ENCODE measurements at places on chromosomes 3 and 15. TPM values are rescaled to one million over a fixed set of nuclear protein-coding genes. Genes with fewer than 3 reads are reported as not detected.
A peak's percentile ranks its signal among the peaks of the same experiment; 100 is the strongest.

Gene SORD
- total RNA-seq = 6.0 TPM

DNA sequence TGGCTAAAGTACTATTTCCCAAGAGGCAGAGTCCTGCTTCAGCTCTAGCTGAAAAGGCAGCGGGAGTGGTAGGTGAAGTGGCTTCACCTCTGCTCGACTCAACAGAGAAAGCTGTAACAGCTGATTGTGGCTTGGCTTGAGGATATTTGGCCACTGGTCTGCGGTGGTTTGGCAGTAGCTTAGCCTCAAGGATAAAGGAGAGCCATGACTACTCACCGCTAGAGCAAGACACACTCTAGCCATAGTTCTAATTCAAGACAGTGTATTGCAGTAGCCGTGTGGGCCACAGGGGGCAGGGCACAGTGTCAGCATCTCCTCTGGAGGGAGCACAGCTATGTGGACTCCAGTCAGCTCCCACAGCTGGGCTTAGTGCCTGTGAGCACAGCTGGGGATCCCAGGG, 23.5 kb downstream of the TPRG1 start:
- no peak overlapping the region for H3K27ac ChIP-seq
- H3K27me3 ChIP-seq = peaks cover 3% of the 10 kb centered on the region
- H3K4me3 ChIP-seq = no peak overlapping the region
- no peak for DNase-seq
- no peaks in the 10 kb centered on the region for H3K36me3 ChIP-seq

GRCh38 chr15:48279608-48280007, 51.6 kb upstream of the DUT start:
- H3K27ac ChIP-seq = no peak overlapping the region
- DNase-seq = no peak
- peaks cover 13% of the 10 kb centered on the region for H3K27me3 ChIP-seq
- no peaks in the 10 kb centered on the region for H3K4me1 ChIP-seq
- no peaks in the 10 kb centered on the region for H3K36me3 ChIP-seq

GRCh38 chr15:57792724-57793449, 86.4 kb downstream of the POLR2M start:
- no peak for DNase-seq
- H3K4me3 ChIP-seq = no peak overlapping the region
- H3K36me3 ChIP-seq = no peaks in the 10 kb centered on the region
- peaks cover 8% of the 10 kb centered on the region for H3K27me3 ChIP-seq
- H3K27ac ChIP-seq = no peak overlapping the region

GRCh38 chr3:152474585-152474984, 205.9 kb downstream of the MBNL1 start:
- peaks cover 12% of the 10 kb centered on the region for H3K4me1 ChIP-seq
- H3K27me3 ChIP-seq = peaks cover 5% of the 10 kb centered on the region
- no peak overlapping the region for H3K27ac ChIP-seq
- no peak for DNase-seq

- no peak for DNase-seq
- no peak overlapping the region for H3K27ac ChIP-seq
- no peak overlapping the region for H3K4me3 ChIP-seq
- H3K27me3 ChIP-seq = no peaks in the 10 kb centered on the region
- no peaks in the 10 kb centered on the region for H3K4me1 ChIP-seq
- H3K36me3 ChIP-seq = no peaks in the 10 kb centered on the region
Measured at GRCh38 chr3:79506751-79507150, 261.0 kb downstream of the ROBO1 start.

- H3K4me1 ChIP-seq = no peaks in the 10 kb centered on the region
- H3K36me3 ChIP-seq = no peaks in the 10 kb centered on the region
- H3K4me3 ChIP-seq = no peak overlapping the region
- DNase-seq = no peak
- no peak overlapping the region for H3K27ac ChIP-seq
- H3K27me3 ChIP-seq = no peaks in the 10 kb centered on the region
Measured at GRCh38 chr3:14770591-14770990, 48.2 kb upstream of the FGD5 start.

Gene SNX22
- total RNA-seq = 0.60 TPM

- no peak for DNase-seq
- peaks cover 5% of the 10 kb centered on the region for H3K4me1 ChIP-seq
- no peak overlapping the region for H3K27ac ChIP-seq
Measured at GRCh38 chr3:30268288-30268687, 338.1 kb upstream of the TGFBR2 start.

DNA sequence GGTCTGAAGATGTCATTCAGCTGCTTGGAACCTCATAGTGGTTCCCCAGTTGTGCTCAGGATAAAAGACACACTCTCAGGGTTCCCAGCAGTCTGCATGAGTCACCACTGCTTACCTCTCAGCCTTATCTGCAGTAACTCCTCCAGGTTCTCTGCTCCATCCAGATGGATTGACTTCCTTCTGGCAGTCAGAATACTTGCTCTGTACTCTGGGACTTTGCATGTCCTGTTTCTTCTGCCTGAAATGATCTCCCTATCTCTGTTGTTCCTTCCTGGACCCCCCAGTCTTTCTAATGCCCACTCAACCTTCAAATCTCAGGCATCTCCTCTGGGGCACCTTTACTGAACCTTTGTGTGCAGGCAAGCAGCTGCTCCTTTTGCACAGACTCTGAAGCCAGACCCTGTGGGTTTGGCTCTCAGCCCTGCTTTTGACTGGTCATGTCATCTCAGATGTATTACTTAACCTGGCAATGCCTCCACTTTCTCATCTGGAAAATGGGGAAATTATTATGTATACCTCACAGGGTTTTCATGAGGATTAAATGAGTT, 38.4 kb downstream of the ITPR1 start:
- H3K27ac ChIP-seq = no peak overlapping the region
- DNase-seq = no peak
- H3K4me3 ChIP-seq = no peak overlapping the region
- no peaks in the 10 kb centered on the region for H3K4me1 ChIP-seq

GRCh38 chr3:65354880-65355279, 667.1 kb upstream of the ADAMTS9 start:
- no peak for DNase-seq
- no peaks in the 10 kb centered on the region for H3K4me1 ChIP-seq
- peaks cover 22% of the 10 kb centered on the region for H3K27me3 ChIP-seq
- no peaks in the 10 kb centered on the region for H3K36me3 ChIP-seq
- no peak overlapping the region for H3K4me3 ChIP-seq
- no peak overlapping the region for H3K27ac ChIP-seq

GRCh38 chr15:75508840-75509532, 57.5 kb upstream of the SIN3A start:
- peaks cover 3% of the 10 kb centered on the region for H3K4me1 ChIP-seq
- H3K27ac ChIP-seq = no peak overlapping the region
- H3K4me3 ChIP-seq = no peak overlapping the region
- no peaks in the 10 kb centered on the region for H3K27me3 ChIP-seq
- DNase-seq = peak; percentile 53

DNA sequence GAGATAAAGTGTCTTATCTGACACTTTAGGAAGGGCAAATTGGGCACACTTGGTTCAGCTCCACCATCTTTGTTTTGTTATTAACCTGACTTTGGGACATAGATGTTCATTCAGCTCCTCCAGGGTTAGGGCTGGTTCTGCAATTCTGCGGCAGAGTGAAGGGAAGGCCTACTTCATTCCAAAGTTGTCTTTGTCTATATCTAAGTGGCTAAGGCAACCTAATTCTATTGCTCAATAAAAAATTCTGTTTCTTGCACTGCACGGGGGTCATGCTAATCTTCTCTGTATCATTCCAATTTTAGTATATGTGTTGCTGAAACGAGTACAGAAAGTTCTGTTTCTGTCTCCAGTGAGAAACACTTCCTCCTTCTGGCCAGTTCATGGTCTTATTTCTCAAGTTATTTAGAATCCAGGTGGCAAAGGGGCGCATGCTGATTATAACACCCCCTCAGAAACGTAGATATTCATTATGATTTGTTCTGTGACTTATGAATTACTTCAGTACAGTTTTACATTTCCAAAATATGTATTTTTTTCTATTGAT, 53.5 kb downstream of the PFN2 start:
- DNase-seq = no peak
- H3K27me3 ChIP-seq = no peaks in the 10 kb centered on the region
- H3K4me1 ChIP-seq = no peaks in the 10 kb centered on the region
- peaks cover 34% of the 10 kb centered on the region for H3K36me3 ChIP-seq
- no peak overlapping the region for H3K4me3 ChIP-seq
- no peak overlapping the region for H3K27ac ChIP-seq

GRCh38 chr15:99708563-99708962, 24.7 kb downstream of the LYSMD4 start:
- peaks cover 47% of the 10 kb centered on the region for H3K4me1 ChIP-seq
- peaks cover 28% of the 10 kb centered on the region for H3K36me3 ChIP-seq
- no peak for DNase-seq
- H3K27me3 ChIP-seq = no peaks in the 10 kb centered on the region
- no peak overlapping the region for H3K27ac ChIP-seq
- H3K4me3 ChIP-seq = no peak overlapping the region

DNA sequence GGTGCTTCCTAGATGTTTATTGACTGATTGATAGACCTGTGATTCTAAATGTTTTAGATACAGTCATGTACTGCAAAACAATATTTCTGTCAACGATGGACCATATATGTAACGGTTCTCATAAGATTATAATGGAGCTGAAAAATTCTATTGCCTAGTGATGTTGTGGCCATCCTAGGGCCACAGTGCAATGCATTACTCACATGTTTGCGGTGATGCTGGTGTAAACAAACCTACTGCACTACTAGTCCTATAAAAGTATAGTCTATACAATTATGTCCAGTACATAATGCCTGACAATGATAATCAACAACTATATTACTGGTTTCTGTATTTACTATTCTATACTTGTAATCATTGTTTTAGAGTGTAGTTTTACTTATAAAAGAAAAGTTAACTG, 46.8 kb downstream of the CHST2 start:
- H3K4me3 ChIP-seq = no peak overlapping the region
- H3K36me3 ChIP-seq = peaks cover 6% of the 10 kb centered on the region
- H3K4me1 ChIP-seq = peaks cover 63% of the 10 kb centered on the region
- DNase-seq = no peak

Gene MLH1
- 53.2 TPM for total RNA-seq

DNA sequence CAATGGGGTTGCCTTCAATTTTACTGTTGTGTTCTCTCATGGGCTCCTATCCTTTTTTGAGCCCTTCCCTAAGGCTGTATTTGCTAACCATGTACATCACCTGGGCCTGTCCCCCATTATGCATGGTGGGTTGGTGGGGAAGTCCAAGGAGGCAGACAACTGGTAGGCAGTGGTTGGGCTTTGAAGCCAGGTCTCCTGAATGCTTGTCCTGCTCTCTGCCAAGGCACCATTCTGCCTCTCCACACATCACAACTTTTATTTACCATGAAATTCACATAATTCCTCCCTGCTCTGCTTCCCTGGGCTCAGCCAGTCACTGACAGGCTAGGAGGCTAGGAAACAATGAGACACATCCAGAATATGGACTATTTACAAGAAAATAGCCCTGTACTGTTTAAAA, 41.0 kb upstream of the COPB2 start:
- no peak overlapping the region for H3K27ac ChIP-seq

Gene PAK6
- 0.47 TPM for total RNA-seq

- no peak overlapping the region for H3K4me3 ChIP-seq
- peaks cover 4% of the 10 kb centered on the region for H3K27me3 ChIP-seq
- peak overlapping the region; percentile 61 for H3K27ac ChIP-seq
- peaks cover 2% of the 10 kb centered on the region for H3K36me3 ChIP-seq
Measured at GRCh38 chr15:70504299-70504951, 258.9 kb downstream of the UACA start.

DNA sequence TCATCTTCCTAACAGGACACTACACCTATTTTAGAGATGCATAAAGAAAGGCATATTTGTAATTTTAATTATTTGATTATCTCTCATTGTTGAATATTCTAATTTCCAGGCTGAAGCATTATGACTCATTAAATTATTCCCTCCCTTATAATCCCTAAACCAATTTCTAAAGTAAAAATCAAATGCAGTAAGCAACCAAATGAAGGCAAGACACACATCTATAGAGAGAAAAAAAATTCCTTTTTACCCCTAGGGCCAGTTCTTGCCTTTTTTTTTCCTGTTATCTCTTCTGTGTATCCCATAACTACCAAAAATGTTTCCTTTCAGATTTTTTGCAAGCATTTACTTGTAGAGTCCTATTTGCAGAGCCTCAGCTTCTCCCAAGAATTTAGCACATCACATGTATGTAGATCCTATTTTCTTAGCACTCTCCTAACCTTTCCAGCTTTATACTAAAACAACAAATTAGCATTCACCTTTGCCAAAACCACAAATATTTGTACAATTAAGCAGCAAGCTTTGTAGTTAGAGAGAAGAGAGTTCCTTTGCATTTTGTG, 177.9 kb downstream of the SATB1 start:
- no peak overlapping the region for H3K4me3 ChIP-seq
- no peak for DNase-seq
- no peaks in the 10 kb centered on the region for H3K36me3 ChIP-seq
- peaks cover 5% of the 10 kb centered on the region for H3K27me3 ChIP-seq
- no peaks in the 10 kb centered on the region for H3K4me1 ChIP-seq

Gene ZNF774
- total RNA-seq = 1.1 TPM

Gene PYGO1
- not detected for total RNA-seq

Gene FRMD4B
- total RNA-seq = 6.9 TPM

DNA sequence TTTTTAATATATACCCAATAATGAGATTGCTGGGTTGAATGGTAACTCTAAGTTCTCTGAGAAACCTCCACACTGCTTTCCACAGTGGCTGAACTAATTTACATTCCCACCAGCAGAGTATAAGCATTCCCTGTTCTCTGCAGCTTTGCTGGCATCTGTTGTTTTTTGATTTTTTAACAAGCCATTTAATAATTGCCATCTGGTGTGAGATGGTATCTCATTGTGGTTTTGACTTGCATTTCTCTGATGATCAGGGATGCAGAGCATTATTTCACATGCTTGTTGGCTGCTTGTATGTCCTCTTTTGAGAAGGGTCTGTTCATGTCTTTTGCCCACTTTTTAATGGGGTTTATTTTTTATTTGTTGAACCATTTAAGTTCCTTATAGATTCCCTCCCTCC, 75.0 kb upstream of the EPHB3 start:
- H3K36me3 ChIP-seq = no peaks in the 10 kb centered on the region
- H3K4me1 ChIP-seq = no peaks in the 10 kb centered on the region
- H3K27me3 ChIP-seq = peaks cover 34% of the 10 kb centered on the region
- no peak overlapping the region for H3K4me3 ChIP-seq

Gene NTRK3
- total RNA-seq = not detected

DNA sequence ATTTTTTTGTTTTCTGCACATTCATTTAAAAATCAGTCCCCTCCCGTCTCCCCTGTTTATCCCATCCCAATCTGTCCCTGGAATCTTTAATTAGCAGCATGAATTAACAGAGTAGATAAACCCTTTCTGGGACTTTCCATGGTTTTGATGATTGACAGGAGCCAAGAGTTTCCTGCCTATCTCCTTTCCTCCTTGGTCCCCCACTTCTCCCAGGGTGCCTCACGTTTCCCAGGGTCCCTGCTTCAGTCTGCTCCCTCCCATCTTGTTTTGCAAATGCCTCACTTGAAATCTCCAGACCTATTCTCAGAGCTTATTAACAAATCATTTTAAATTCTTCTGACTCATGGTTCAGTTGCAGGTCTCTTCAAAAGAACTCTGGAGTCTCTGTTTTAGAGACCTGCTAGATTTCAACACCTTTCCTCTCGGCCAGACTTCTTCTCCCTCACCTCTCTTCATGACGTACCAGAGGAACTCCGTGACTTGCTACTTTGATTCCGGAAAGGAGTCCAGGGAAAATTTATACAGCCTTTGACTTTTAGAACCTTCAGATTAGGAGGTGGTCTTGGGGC, 238.5 kb downstream of the ITPR1 start:
- no peak for DNase-seq
- no peak overlapping the region for H3K4me3 ChIP-seq
- peaks cover 63% of the 10 kb centered on the region for H3K36me3 ChIP-seq
- H3K4me1 ChIP-seq = peaks cover 52% of the 10 kb centered on the region
- H3K27ac ChIP-seq = no peak overlapping the region
